ENCODE measurements at places on chromosomes 2 and 18.

DNA sequence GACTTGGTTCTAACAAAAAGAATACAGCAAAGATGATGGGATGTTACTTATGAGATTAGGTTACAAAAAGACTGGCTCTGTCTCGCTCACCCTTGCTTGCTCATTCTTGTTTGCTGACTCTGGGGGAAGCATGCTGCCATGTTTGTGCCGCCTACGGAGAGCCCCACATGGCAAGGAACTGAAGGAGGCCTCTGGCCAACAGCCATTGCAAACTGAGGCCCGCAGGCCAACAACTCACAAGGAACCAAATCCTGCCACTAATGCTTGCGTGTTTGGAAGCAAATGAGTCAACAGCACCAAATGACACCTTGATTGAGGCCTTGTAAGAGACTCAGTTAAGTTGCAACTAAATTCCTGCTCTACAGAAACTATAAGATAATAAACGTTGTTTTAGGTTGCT is 297.6 kb upstream of the STON1 start:
- DNase-seq, result no peak

DNA sequence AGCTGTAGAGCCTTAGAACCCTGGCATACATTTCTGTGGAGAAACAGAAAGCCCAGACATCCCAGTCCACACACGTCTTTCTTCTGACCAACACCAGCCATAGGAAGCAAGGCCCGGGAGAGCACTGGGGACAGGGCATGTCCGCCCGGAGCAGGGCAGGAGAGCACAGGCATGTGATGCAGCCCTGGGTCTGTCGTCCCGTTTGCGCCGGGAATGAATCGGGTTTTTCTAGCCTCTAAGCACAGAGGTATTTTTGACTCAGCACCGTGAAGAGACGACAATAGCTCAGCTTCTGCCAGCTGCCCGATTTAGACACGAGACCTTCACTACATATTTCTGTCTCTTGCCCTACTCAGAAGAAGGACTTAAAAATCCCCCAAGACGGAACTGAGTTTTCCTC is 7.3 kb upstream of the AMMECR1L start:
- DNase-seq, result no peak

GRCh38 chr2:202721621-202722020 is 86.9 kb downstream of the FAM117B start:
- DNase-seq, result peak; percentile 9

GRCh38 chr18:23437357-23438045 is 15.6 kb upstream of the RIOK3 start:
- peak; percentile 79 for DNase-seq

DNA sequence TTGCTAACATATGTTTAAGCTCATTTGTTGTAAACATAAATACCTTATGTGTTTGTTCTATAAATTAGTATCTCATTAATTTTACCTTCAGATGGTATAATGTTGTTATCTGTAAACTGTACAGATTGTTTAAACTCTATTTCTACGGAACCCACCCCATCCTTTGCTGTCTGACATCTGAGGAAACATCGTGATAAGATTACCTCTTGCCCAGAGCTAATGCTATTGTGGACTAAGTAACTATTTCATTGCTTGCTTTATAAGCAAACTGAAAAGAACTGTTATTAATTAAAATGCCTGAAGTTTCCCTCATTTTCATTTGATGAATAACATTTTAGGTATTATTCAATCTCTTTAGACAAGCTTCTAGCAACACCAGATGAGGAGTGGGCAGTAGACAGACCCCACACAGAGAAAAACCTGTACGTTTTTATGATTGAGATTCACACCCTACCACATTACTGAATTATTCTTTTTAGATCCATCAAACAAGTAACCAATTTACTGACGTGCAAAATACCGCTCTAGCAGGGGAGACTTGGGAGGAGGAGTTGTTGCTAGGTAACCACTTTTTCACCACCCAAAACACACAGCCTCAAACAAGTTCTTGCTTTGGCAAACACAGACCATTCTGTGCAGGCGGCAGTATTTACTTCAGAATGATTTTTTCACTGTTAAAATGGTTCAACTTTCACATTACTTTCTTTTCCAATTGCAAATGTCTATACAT is 1.9 kb upstream of the SYT4 start:
- DNase-seq, result peak; percentile 27

- DNase-seq, result no peak
Observed at GRCh38 chr2:70988151-70988550, 6.5 kb downstream of the TEX261 start.

GRCh38 chr18:23971666-23972230 is 42.8 kb upstream of the TTC39C start:
- no peak for DNase-seq

DNA sequence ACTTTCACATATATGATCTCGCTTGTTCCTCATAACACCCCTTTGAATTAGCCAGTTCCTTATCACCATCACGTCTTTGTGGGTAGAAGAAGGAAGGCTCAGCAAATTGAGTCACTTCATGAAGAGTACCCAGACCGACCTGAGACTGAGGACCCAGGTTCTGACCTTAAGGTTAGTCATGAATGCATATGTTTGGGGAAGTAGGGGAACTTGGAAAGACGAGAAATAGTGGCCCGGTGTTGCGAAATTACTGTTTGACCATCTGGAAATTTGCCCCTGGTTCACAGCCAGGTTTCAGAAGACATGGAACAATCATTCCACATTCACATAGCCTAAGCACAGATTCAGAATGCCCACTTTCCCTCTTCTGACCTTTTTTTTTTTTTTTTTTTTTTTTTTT is 59.8 kb downstream of the MEIS1 start:
- DNase-seq, result no peak

DNA sequence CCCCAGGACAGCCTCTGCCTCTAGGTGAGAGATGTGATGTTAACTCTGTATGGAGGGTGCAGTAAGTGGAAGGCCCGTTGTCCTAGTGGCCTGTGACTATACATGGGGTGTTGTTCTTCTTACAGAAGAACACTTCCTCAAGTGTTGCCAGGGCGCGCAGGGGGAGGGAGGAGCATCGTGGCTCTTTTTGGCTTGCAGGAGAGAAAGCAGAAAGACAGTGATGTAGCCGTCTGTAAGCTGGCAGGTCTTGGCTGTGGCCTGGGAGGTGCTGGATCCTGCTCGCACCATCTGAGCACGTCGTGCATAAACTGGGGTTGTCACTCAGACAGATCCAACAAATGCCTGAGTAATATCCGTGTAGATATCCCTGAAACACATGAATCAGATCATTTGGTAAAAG is 44.3 kb downstream of the ZNF236 start:
- no peak for DNase-seq

DNA sequence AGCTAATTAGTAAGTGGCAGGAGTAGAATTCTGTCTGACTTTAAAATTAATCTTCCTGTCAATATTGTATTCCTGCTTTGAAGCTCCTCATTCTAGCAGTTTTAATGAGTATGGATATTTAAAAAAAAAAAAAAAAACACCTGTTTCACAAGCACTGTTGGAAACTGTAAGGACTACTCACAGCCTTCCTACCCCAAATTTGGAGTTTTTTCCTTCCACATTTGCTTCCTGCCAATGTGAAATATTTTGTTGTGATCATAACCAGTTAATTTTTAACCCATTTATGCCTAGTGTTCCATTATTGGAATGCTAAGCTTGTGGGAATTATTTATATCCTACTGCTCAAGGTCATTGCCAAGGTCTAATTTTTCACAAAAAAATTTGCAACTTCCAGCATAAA is 36.1 kb upstream of the SCYGR2 start:
- DNase-seq, result no peak

- no peak for DNase-seq
Observed at GRCh38 chr2:224687156-224687555, 29.0 kb downstream of the CCDC195 start.

GRCh38 chr2:43146083-43146482 is 80.3 kb downstream of the ZFP36L2 start:
- no peak for DNase-seq

GRCh38 chr18:79520478-79521390 is 125.0 kb downstream of the NFATC1 start:
- DNase-seq, result no peak

DNA sequence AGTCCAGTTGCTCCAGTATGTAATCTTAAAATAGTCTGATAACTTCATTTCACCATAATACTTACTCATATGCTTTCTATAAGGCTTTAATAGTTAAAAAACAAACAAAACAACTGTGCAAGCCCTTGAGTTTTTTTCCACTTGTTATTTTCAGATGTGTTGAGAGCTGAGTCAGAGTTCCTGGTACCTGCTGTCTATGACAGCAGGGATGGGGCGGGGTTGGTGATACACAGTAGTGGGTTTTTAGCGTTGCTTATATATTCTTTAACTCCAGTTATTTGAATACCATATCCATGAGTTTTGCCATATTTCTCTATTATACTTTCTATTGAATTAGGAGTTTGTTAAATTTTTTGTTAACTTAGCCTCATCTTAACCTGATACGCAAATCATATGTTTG is 5.0 kb downstream of the NAPG start:
- DNase-seq, result no peak

DNA sequence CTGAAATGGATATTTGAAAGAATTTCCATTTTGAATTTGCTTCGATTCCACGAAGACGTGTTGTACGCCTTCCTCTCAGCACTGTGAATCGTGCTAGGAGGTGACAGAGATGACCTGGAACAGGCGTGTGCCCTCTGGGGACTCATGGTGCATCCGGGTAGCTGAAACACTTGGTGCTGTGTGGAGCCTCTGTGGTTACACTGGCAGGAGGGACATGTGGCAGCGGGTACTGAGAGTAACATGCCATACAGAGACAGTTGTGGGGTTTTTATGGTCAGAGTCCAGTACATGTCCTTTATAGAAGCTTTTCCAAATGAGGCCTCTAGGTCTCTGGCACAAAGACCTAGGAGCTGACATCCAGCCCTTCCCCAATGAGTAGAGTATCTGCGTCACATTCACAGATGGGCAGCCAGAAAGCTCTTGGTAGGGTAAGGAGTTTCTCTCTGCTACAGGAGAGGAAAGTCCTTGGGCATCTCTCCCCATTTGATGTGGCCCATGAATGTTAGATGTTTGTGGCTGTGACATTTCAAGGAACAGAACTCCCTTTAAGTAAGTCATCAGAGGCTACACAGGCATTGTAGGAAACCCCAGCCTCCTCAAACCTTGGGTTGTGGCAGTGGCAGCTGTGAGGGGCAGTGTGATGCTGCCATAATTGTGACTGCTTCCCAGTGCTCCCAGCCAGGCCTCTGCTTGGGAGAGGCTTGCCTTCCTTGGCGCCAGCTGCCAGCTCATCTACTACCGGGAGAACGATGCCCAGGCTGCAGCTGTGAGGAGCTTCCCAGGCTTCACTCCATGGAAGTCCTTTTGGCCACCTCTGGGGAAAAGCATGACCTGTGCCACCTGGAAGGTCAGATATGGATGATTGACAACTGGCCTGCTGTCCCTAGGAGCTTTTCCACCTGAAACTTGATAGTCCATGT is 80.6 kb downstream of the ACOXL start:
- no peak for DNase-seq

DNA sequence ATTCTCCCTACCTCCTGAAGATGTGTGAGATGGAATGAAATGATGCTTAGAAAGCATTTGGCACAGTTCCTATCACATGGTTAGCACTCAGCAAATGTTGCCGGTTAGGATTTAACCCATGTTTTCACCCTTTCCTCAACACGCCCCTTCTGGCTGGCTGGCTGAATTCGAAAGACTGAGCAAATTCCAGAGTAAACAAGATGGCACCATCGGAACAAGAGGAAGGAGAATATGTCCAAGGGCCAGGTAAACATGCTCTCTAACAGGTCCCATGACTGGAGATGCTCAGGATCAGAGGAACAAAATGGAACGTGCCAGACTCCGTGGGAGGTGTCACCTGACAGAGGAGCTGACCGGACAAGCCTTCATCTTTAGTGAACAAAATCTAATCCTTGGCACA is 145.6 kb downstream of the ANKRD44 start:
- DNase-seq, result no peak

DNA sequence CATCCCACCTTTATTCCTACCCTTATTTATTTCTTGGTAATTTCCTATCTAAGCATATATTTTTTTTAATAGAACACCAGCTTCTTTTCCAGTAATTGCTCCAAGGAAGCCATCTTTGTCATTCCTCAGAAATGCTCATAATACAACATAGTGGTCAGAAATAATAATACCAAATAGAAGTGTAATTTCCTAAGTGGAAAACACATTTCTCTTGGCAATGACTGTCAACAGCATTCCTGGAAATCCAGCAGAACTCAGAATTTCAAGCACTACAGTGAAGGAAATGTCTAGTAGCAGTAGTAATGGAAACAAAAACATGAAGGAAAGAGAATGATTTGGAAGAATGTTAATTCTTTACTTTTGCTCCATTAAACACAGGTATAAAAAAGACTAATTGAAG is 56.6 kb downstream of the GDF7 start:
- no peak for DNase-seq

DNA sequence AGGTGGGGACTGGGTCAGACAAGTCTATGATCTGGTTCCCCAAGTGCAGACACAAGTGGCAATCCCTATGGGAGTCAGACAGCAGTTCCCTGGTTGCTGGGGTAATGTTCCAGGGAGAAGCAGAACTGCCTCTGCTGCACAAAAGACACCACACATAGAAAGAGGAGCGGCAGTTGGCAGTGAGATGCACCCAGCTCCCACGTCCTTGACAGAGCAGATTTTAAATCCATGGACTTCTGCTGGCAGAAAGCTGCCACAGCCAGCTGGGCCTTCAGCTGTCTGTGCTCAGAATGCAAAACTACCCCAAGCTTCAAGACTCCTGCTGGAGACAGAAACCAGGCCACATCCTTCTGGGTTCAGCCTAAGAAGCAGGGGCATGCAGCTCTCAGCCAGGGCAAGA is 147.2 kb downstream of the ETAA1 start:
- no peak for DNase-seq

DNA sequence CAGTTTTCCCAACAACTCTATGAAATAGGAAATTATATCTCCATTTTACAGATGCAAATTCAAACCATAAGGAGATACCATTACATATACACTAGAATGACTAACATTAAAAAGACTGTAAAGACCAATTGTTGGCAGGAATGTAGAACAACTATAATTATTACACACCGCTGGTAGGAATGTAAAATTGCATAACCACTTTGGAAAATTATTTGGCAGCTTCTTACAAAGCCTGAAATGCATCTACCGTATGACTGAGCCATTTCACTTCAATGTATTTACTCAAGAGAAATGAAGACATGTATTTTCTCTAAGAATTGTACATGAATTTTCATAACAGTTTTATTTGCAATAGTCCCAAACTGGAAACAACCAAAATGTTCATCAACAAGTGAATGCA is 189.1 kb upstream of the BCL2L11 start:
- no peak for DNase-seq

GRCh38 chr2:45329045-45329677 is 281.9 kb downstream of the SRBD1 start:
- DNase-seq, result peak; percentile 32

- DNase-seq, result no peak
Observed at GRCh38 chr18:28372186-28372585, 195.3 kb upstream of the CDH2 start.

GRCh38 chr18:31555971-31556747 is 35.5 kb upstream of the TTR start:
- peak; percentile 81 for DNase-seq

GRCh38 chr2:133953524-133953923 is 300.3 kb upstream of the MGAT5 start:
- no peak for DNase-seq

- DNase-seq, result no peak
Observed at GRCh38 chr2:172233987-172234715, 131.5 kb upstream of the DLX2 start.
